IMR-90 (cell line): ENCODE measurements at places on chromosomes 2 and 18. TPM values are rescaled to one million over a fixed set of nuclear protein-coding genes. Genes with fewer than 3 reads are reported as not detected.
A peak's percentile ranks its signal among the peaks of the same experiment; 100 is the strongest.

GRCh38 chr2:144508172-144508851 is 11.6 kb downstream of the ZEB2 start:
- 0 out of 2 replicates have a peak, but pooled peaks cover 2% of the 10 kb centered on the region for H3K36me3 ChIP-seq
- H3K4me3 ChIP-seq = no peak overlapping the region
- H3K27me3 ChIP-seq = no peaks in the 10 kb centered on the region
- no peak for DNase-seq
- H3K27ac ChIP-seq = peak overlapping the region; percentile 51; the same call in 1 of the 2 replicates
- peaks cover 37% of the 10 kb centered on the region for H3K4me1 ChIP-seq

DNA sequence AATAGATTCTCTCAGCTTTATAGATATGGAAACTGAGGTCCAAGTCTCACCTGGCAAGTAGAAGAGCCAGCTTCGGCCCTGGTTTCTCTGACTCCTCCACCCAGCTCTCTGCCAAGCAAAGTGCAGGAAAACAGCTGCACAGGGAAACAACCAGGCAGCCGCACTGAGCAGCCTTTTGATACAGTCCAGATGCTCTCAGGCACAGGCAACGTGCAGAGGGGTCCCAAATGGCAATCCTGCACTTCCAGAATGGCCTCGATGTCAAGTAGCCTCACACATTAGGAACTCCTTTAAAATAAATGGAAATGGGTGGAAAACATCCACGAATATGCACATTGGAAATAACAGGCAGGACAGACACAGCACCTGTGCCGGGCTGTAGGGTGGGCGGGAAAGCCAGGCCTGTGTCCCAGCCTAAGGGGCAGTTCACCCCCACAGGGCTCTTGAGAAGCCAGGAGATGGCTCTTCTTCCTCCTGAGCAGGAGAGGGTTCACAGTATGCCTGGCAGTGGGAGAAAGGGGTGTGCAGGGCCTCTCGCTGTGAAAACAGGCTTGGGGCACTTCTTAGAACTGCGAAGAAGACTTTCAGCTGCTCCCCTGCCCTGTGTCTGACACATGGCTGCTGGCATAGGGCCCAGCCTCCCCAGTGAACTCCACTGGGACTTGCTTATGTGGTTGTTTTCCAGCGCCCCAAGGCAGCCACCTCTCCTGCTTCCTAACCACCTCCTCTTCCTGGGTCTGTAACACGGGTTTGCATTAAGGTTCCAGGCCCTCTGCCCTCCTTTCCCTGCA is 63.9 kb upstream of the TUBA3E start:
- no peaks in the 10 kb centered on the region for H3K4me1 ChIP-seq
- no peak overlapping the region for H3K27ac ChIP-seq
- no peaks in the 10 kb centered on the region for H3K36me3 ChIP-seq
- peaks cover 13% of the 10 kb centered on the region for H3K27me3 ChIP-seq
- no peak overlapping the region for H3K4me3 ChIP-seq
- peak; percentile 6 for DNase-seq

GRCh38 chr2:31270131-31270530 is 36.2 kb downstream of the EHD3 start:
- H3K4me3 ChIP-seq = no peak overlapping the region
- H3K27me3 ChIP-seq = 0 out of 2 replicates have a peak, but pooled peaks cover 2% of the 10 kb centered on the region
- H3K36me3 ChIP-seq = peaks cover 11% of the 10 kb centered on the region

GRCh38 chr2:163528640-163529217 is 207.1 kb downstream of the FIGN start:
- H3K27ac ChIP-seq = no peak overlapping the region
- no peaks in the 10 kb centered on the region for H3K4me1 ChIP-seq
- no peak for DNase-seq
- H3K27me3 ChIP-seq = no peaks in the 10 kb centered on the region
- no peak overlapping the region for H3K4me3 ChIP-seq
- H3K36me3 ChIP-seq = no peaks in the 10 kb centered on the region

DNA sequence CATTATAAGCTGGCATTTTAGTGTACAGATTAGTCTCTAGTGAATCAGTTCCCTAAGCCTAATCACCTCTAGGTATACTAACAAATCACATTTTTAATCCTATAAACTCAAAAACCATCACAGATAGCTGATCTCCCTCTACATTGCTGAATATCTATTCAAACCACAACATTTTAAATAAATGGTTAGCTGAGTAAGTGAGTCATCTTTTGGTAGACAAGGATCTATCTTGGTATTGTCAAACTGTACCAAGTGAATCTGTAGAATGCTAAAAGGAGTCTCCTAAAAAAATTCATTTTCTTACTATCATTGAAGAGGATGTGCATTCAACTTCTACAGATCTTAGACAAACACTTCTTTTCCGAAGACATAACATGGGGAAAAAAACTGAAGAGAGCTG is 40.7 kb downstream of the INO80D start:
- peaks cover 13% of the 10 kb centered on the region for H3K36me3 ChIP-seq
- peak; percentile 58 for DNase-seq
- no peak overlapping the region for H3K4me3 ChIP-seq
- H3K27me3 ChIP-seq = no peaks in the 10 kb centered on the region
- no peaks in the 10 kb centered on the region for H3K4me1 ChIP-seq
- H3K27ac ChIP-seq = no peak overlapping the region

DNA sequence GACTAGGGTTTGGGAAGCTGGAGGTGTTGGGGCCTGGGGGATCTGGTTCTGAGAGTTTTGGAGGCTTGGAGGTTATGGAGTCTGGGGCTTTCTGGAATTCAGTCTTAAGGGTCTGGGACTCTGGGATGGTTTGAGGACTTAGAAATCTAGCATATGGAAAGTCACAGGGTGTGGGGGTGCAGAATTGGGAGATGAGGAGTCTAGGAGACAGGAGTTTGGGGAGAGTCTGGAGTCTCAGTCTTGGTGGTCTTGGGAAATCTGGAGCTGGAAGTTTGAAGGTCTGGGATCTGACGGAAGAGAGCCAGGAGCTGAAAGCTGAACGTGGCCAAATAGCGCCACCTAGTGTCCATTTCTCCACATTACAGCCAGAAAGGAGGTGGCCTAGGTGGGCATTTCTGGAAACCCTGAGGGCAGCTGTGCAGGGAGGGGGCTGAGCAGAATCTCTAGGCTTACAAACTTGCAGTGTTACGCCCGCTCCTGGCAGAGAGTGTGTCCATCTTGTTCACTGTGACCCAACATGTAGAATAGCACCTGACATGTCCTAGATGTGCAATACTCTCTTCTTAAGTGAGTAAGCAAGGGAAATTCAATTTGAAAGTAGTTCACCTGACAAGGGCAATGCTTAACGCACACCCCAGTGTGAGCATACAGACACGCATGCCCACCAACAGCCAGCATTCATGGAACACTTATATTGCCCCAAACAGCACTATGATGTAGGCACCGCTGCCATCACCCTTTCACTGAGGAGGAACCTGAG is 204.8 kb downstream of the TFCP2L1 start:
- H3K4me1 ChIP-seq = no peaks in the 10 kb centered on the region
- H3K27me3 ChIP-seq = peaks cover 33% of the 10 kb centered on the region
- peak; percentile 34 for DNase-seq
- no peak overlapping the region for H3K27ac ChIP-seq

DNA sequence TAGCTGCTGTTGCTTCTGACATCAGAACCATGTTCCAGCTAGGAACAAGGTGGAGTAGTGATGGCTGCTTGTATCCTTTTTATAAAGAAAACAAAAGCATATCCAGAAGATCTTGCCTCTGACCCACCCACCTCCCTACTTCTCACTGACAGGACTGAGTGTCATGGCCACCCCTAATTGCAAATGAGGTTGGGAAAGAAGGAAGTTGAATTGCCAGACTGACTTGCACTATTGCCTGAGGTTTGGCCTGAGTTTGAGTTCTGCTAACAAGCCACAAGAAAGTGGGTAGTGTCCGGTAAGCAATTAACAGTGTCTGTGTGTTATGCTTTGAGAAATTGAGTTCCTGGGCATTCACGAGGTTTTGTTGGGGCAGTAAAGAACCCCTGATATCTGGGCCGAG is 22.8 kb downstream of the SGPP2 start:
- no peak overlapping the region for H3K27ac ChIP-seq
- no peaks in the 10 kb centered on the region for H3K36me3 ChIP-seq
- H3K4me1 ChIP-seq = peaks cover 5% of the 10 kb centered on the region; the same call in 1 of the 2 replicates
- H3K27me3 ChIP-seq = peaks cover 1% of the 10 kb centered on the region
- H3K4me3 ChIP-seq = no peak overlapping the region

DNA sequence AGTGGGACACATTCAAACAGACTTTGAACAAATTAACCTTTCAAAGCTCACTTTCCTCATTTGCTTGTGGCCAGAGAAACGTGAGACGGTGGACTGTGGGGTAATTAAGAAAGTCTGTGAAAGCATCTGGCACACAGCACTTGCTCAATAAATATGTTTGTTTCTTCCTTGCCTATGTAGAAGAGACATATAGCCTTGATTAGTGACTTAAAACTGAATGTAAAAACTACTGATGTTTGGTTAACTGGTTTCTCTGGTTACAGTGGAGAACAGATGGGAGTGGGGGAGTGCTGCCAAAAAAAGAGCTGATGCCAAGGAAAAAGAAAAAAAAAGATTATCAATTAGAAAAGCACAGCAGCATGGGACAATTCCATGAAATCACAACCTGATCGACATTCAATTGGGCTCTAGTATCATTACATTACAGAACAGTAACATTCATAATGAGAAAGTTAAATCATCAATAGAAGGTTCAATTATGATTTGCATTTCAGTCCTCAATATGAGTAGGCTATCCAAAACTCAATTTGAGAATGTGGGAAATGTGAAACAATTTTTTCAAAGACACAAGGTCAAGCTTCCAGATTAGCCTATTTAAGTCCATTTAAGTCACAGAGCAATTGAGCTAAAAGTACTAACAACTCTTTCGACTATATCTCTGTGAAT is 14.7 kb downstream of the CUL3 start:
- no peak overlapping the region for H3K4me3 ChIP-seq
- DNase-seq = peak; percentile 60
- H3K36me3 ChIP-seq = peaks cover 5% of the 10 kb centered on the region
- peaks cover 9% of the 10 kb centered on the region for H3K4me1 ChIP-seq

- H3K36me3 ChIP-seq = peaks cover 39% of the 10 kb centered on the region
- H3K27me3 ChIP-seq = no peaks in the 10 kb centered on the region
- H3K27ac ChIP-seq = peak overlapping the region; percentile 35; the same call in 1 of the 2 replicates
- DNase-seq = no peak
- peaks cover 11% of the 10 kb centered on the region for H3K4me1 ChIP-seq
These were observed 165.8 kb downstream of the TNS1 start for GRCh38 chr2:217836901-217837491.

DNA sequence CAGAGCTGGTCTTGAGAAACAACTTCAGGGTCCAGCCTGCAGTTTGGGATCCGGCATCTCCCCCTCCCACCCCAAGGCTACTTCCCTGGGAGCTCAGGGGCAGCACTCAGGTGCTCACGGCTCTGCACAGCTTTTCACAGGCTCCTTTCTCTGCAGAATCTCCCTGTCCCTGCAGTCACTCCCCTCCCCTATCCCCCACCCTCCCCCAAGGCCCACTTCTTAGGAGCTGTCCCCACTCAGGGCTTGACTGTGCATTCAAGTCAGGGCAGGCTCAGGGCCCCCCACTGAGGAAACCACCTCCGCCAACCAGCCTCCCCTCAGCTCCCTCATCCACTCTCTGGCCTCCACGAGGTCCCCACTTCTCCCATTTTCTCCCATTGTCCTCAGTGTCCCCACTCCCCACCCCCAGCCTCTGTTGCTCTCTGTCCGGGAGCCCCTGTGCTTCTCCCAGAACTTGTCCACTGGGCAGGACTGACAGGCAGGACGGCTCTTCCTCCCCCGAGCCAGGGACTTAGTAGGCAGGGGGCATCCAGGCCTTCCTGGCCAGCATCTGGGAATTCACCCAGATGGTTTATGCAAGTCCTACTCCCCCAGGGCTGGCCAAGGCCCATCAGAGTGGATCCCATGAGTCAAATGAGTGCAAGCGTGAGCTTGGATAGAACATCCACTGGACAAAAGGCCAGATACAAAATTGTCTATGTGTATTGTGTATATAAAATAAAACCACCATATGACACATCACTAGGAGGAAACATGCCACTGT is 7.6 kb downstream of the NMUR1 start:
- no peak overlapping the region for H3K4me3 ChIP-seq
- H3K36me3 ChIP-seq = no peaks in the 10 kb centered on the region
- DNase-seq = peak; percentile 83
- H3K4me1 ChIP-seq = peaks cover 8% of the 10 kb centered on the region
- H3K27ac ChIP-seq = 0 out of 2 replicates have a peak overlapping the region, but pooled peaks have one; percentile 1

Gene QPCT
- polyA plus RNA-seq = 1.6 and 1.9 TPM in 2 replicates

Gene LRRC30
- not detected in 2 replicates for polyA plus RNA-seq

Gene GREB1
- polyA plus RNA-seq = 0.05 TPM in 1 of 2 replicates, not detected in the other
